ENCODE measurements at places on chromosomes 4 and X.

- DNase-seq, result no peak
Measured at GRCh38 chr4:187333151-187333550, 609.5 kb upstream of the FAT1 start.

GRCh38 chrX:16524316-16524715 is 125.6 kb upstream of the S100G start:
- no peak for DNase-seq

DNA sequence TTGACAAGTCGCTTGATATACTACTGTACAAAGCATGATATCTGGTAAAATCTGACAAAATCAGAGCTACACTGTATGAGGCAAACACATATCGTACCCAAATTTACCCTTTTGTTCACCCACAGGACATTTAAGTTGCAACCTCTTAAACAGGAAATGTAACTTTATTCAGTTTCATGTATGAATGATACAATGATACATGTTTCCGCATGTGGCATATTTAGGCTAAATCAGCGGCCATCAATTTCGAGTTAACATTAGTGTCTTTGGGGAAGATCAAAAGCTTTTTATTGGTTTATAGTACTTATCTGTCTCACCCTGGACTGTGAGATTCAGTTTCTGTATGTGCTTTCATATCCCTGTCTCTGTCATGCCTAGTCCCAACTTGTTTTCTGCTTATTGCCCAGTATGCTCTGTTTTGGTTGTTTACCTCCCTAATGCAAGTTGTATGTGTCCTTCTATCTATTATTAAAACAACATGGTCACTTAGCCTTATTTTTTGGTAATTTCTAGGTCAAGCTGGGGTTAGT is 97.3 kb upstream of the HPRT1 start:
- no peak for DNase-seq

DNA sequence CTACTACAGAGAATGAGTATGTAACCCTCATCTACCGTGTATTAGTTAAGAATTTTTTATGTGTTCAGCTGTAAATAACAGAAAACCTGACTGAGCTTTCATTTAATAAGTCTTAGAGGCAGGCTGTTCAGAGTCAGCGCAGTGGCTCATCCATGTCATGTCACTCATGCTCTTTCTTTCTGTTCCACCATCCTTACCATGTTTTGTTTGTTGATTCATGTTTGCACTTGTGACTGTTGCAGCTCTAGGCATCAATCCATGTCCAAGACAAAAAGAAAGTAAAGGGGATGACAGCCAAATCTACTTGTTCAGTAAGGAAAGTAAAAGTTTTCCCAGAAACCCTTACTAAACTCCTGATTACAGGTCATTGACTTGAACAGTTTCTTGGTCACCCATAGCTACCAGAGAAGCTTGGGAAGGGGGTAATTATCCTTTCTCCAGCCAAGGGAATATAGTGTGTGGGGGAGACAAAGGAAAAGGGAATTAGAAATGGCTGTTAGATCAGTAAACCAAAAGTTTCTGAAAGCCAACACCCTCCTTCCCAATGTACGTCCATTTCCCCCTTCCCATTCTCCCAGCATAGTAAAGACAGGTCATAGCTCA is 9.0 kb downstream of the ART3 start:
- no peak for DNase-seq

DNA sequence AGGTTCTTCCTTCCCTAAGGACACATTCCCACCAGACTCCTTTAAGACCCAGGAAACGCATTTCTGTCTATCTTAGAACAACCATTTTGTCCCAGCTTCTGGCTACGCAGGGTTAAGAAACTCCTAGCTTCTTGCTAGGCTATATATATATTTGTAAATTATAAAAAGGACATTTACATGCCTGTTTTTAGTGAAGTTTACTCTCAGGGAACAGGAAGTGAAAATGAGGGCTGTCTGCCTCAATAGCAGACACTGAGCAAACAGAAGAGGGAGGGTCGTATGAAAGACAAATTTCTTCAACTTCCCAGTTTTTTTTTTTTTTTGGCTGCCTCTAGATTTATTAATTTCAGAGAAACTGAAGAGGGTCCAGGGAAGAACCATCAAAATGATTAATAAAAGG is 9.3 kb upstream of the FRMPD3 start:
- DNase-seq, result no peak

DNA sequence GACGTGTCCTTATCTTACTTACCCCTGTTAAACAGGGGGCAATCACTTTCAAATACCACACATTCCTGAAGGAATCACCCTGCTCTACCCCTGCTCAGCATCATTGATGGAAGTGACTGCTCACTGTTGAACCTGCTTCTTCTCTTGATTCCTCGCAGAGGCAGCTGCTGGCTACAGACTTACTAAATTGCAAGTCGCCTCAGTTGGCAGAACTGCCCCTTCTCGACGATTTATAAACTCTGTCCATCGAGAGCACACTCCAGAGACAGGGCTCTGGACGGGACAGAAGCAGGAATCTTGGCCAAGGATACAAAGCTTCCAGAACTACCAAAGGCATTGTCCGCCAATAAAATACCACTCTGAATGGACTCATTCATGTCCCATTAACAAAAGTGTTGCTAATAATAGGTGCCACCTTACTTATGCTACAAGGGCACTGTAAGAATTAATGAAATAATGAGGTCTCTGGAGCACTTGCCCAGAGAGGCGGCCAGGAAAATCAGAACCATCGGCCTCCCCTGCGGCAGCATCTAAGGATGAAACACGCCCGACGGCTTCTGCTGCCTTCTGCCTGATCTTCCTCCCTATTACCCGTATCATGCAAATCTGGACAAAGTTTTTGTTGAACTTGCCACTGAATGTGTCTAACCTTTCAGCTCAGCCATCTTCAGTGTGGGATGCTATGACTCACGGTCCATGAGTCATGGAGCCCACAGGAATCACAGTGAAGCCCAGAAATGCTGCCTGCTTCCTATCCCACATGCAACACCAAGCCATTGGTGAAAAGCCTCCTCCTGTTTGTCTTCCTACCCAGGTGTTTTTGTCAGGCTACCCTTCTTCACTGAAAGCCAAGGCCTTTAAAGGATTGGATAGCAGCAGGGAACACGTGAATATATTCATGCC is 164.9 kb downstream of the MAML3 start:
- DNase-seq, result peak; percentile 16

GRCh38 chr4:177292171-177292570 is 17.5 kb upstream of the NEIL3 start:
- DNase-seq, result no peak

DNA sequence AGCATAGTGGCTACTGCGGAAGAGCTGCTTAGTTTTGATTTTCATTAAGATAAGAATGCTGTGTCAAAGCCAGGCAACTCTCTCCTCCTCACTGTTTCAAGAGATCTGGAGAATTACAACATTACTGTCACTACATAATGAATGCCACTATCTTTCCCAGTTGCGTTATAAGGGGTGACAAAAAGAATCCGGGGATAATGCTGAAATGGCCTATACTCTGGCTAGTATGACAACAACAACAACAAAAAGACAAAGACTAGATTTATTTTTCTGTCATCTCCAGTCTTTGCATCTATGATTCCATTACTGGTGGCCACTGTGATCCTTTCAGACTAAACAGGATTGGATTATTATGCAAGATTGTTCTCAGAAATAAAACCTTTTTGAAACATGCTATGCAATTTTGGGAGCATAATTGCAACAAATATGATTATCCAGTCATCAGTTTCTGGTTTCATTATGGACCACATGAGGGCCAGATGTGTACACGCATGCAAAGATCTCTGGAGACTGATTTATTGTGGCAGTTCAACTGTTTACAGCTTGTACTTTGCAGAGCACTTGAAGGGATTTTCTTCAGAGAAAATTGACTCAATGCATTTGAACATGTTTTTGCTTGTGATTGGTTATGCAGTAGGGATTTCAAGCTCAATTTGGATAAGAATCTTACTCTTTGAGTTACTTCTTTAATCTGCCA is 31.1 kb upstream of the SPANXB1 start:
- DNase-seq, result peak; percentile 9

DNA sequence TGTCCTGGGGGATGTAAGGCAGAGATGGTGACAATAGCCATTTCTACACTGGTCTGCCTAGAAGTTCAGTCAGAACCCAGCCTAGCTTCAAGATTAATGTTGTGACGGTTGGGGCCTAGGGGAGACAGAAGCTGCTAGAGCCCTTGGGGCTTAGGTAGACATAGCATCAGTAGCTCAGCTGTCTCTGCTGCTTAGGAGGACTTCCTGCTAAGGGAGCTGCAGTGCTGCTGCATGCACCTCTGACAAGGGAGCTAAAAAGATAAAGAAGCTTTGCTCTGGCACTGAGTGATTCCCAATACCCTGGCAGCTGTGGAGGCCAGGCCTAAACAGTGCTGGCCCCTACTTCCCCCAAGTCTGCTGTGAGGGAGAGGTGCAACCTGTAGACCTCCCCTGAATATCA is 116.0 kb downstream of the CT47B1 start:
- no peak for DNase-seq

DNA sequence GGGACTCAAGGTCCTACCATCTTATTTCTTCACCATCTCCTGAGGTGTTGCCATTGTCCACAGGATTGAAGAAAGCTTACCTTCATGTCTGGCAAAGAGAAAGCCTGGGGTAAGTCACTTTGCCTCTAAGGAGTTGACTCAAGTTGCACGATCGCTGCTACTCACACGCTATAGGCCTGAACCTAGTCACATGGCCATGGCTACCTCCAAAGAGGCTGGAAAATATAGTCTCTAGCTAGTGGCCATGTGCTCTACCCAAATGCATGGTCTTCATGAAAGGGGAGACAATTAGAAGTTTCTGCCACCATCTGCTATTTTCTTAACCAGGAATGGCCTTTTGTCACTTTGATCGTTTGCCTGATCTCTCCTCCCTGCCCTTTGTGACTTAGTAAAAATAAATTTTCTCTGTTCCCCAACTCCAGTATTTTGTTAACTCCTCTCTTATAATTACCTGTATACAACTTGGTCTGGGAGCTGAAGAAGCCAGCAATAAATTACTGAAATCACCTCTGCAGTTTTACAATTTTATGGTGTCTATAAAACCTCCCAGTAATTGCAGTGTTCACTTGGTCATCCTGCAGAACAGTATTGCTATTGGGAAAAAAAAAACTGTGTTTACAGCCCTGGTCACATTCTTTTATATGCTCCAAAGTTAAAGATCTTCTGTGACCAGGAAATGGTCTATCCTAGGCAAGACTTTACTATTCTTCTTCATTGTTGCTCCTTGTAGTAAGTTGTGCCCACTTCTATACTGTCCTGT is 126.7 kb upstream of the TSPAN5 start:
- no peak for DNase-seq

GRCh38 chr4:7792616-7793015 is 147.0 kb downstream of the AFAP1 start:
- no peak for DNase-seq

DNA sequence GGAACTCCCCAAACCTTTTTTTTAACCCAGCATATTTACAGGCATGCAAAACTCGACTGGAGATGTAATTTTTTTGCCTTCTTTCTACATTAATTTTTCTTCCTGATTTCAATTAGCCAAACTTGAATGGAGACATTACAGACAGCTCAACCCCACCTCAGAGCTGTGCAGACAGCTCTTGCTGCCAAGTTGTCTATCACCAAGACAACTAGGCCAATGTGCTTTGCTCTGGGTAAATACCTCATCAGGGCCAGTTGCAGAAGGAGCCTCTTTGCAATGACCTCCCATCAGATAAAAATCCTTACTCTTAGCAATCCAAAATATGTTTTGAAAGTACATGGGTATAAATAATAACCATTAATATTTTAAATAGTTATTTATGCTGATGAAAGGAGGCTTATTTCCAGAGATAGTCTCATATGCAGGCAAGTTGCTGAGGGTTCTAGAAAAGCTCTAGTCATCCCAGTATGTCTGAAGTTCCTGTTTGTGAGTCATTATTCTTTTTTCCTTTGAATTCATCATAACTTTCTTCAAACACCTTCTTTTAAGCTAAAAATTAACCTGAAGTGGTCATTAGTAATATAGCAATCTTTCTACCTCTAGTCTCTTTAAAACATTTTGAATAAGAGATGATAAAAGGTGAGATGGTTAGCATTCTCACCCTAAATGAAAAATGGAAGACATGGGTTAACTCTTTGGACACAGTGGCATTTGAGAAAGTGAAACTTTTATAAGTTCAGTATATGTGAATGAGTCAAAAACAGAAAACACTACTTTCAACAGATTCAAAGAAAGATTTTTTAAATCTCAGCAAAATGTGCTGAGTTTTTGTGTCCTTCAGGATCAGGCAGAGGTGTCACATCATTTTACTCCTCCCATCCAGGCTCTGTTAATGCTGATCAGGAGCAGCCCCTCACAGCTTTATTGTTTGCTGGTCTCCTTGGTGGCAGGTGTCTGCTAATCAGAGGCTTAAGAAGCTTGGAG is 475.5 kb upstream of the FGF16 start:
- peak; percentile 35 for DNase-seq

DNA sequence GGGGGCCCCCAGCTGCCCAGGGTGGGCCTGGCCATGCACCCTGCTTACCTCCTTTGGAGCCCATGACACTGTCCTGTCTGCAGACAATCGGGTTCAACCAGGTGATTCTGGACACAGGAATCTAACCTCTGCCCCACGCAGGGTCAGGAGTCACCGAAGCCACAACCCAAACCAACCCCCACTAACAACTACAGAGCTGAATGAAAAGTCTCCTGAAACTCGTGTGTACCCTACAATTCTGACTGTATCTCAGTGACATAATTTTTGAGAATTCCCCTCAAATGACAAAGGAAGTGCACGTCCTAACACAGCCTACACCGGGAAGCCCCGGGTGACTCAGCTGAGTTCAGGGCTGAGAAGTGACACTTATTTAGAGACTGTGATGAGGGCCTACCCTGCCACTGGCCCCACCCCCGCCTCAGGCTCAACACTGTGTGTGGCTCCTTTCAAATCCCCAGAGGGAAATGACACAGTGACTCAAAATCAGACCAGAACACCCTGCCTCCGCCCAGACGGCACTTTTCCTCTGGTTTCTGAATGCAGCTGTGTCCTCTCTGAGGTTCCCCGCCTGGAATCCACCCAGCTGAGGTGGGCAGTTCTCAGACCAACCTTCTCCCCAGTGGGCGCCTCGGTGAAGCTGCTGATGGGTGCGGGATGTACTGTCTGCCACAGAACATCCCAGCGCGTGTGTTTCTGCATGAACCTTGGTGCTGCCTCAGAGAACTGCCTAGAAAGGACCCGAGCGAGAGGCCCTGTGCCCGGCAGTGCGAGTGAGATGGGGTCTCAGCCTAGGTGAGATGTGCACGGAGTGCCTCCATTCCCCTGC is 9.9 kb downstream of the TNIP2 start:
- peak; percentile 38 for DNase-seq

All from muscle of leg (tissue), 16 donors.